Fibroblast of gingiva (primary cell): ENCODE measurements at places on chromosomes 2 and 18.
A peak's percentile ranks its signal among the peaks of the same experiment; 100 is the strongest.

DNA sequence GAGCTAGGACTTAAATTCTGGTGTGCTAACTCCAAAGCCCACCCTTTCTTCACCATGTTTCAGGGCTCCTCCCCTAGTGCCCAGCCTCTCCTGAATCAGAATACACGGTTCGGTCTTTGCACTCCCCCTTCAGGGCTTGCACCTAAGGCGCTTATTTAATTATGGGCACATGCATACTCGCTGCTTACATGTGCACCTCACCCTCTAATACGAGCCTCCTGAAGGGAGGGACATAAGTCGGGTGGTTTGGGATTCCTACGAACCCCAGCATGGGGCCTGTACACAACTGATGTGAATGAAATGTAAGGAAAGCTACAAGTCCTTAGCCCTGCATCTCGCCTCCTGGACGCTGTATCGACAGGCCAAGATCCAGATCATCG is 435 bp downstream of the IFT172 start:
- DNase-seq: no peak

DNA sequence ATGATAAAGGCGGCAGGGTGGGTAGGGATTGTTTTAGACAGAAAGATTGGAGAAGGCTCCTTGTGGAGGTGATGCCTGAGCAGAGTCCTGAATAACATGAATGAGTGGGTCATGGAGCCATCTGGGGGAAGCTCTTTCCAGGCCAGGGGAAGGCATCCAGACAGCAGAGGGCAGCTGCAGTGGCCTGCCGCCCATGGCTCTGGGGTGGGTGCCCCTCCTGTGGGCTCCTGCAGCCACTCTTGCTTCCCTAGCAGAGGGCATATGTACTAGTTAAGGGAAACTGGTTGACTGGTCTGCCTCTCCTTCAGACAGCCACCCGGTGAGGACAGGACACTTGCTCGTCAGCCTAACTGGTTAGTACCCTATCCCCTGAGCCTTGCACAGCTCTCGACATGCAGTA is 46.5 kb upstream of the SLC1A4 start:
- DNase-seq: no peak

DNA sequence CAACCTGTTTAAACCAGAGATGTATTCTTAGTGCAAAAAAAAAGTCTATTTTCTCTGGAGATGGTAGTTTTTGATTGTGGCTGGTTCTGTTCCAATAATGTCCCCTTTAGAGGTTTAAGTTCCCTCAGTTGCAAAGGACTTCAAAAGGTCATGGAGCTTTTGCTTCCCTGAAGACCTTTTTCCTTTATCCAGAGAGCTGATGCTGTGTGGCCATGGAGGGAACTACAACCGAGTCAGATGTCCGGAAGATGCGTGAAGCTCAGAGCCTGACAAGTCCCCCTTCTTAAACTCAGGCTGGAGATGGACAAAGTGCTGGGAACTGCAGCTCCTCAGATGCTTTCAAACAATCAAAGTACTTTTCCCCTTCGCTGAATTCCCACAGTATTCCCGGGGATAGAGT is 176.1 kb downstream of the TMEM18 start:
- no peak for DNase-seq

DNA sequence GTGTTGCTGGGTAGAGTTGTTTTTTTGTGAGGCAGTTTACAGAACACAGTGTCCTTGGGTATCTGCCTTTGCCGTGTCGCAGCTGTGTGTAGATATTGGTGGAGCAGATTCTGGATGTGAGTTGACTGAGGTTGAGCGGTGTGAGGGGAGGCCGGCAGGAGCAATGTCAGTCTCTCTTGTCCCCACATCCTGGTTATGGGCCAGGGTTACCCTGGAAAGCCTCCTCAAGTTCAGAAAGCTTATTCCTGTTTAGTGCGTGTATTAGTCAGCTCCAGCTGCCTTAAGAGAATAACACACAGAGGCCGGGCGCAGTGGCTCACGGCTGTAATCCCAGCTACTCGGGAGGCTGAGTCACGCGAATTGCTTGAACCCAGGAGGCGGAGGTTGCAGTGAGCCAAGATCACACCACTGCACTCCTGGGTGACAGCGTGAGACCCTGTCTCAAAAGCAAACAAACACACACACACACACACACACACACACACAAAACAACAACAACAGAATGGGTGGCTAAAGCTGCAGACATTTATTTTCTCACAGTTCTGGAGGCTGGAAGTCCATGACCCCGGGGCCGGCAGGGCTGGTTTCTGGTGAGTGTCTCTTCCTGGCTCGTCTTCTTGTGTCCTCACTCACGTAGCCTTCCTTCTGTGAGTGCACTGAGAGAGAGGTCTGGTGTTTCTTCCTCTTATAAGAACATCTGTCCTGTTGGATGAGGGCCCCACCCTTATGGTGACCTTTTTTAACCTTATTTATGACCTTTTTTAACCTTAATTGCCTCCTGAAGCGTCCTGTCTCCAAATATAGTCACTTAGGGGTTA is 5.1 kb downstream of the NCK2 start:
- DNase-seq: no peak

- DNase-seq: no peak
Observed at GRCh38 chr18:46721331-46721730, 35.5 kb downstream of the ST8SIA5 start.

GRCh38 chr2:36172824-36173223 is 182.8 kb upstream of the CRIM1 start:
- no peak for DNase-seq

GRCh38 chr2:29295845-29296244 is 180.6 kb downstream of the CLIP4 start:
- no peak for DNase-seq

DNA sequence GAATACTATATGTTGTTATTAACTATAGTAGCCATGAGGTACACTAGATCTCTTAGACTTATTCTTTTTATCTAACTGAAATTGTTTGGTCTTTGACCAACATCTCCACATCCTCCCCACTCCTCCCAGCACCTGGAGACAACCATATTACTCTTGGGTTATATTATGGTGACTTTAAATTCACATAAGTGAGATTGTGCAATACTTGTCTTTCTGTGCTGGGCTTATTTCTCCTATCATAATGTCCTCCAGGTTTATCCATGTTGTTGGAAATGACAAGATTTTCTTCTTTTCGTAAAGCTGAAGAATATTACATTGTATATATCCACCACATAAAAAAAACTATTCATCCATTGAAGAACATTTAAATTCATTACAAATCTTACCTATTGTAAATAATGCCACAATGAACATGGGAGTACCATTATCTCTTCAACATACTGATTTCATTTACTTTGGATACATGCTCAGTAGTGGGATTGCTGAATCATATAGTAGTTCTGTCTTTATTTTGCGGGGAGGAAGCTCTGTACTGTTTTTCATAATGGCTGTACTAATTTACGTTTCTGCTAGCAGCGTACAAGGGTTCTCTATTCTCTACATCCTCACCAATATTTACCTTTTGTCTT is 159.2 kb upstream of the SCN7A start:
- DNase-seq: no peak

DNA sequence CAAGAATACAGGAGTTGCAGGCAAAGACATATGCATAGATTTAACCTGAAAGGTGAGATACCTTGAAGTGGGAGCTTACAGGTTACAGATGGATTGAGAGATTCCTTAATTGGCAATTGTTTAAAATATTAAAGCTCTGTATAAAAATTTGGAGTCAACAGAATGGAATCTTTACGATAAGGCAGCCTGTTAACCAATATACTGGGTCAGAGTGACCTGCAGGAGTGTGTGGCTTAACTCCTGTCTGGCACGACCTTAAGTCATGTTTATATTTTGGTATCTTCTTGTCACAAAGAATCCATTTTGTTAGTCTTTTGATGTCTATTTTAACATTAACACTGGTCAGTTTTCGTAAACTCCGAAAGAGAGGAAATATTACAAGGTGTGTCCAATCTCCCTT is 1058.2 kb upstream of the CRIM1 start:
- no peak for DNase-seq

- no peak for DNase-seq
Observed at GRCh38 chr18:50970006-50970405, 2.2 kb downstream of the ELAC1 start.

GRCh38 chr2:130846686-130847375 is 10.1 kb downstream of the ARHGEF4 start:
- DNase-seq: no peak

DNA sequence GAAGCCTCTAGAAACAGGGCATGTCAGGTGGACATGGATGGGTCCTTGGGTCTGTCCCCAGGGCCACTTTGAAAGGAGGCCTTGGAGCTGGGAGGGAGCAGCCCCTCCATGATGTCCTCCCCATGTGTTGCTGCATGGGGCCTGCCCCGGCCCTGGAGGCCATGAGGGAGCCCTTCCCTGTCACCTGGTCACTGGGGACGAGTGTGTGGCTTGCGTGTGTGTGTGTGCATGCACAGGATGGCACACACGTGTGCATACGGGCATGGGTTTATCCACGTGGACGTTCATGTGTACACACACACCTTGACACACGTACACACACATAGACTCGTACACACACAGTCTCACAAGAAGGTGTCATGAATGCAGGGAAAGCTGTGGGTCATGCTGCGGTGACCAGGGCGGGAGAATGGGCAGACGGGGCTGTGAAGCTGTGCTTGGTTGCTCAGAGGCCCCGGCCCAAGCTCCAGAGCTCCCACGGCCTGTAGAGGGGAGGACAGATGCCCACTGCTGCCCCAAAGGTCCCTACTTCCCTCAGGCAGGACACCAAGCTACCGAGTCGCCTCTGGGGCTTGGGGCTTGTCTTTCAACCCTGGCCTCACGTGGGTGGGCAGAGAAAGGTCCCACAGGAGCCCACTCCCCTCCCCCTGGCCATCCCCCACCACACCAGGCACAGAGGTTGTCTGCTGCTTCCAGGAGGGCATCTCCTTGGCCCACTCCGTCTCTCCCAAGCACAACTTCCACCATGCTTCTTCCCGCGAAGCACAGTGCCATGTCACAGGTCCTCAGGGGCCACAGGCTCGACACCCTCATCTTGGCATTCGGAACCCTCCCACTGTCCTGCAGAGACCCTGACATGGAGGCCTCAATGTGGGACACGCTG is 42.3 kb upstream of the GPC1 start:
- no peak for DNase-seq

DNA sequence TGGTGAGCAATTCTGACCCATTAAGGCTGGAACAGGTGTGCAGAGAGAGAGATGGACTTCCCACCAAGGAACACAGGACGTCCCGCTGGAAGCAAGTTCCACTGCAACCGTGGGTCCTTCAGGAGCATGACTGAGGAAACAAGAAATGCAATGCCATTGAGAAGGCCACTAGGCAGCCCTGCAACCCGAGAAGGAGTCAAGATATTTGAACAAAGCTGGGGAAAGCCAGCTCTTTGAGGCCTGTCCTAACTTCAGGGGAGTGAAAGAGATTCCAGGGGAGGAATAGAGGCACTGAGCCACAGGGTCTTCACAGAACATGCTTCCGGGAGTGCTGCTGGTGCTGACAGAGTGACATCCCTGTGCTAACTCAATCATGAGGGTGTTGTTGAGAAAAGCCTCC is 153.8 kb upstream of the ZNF236 start:
- DNase-seq: no peak

DNA sequence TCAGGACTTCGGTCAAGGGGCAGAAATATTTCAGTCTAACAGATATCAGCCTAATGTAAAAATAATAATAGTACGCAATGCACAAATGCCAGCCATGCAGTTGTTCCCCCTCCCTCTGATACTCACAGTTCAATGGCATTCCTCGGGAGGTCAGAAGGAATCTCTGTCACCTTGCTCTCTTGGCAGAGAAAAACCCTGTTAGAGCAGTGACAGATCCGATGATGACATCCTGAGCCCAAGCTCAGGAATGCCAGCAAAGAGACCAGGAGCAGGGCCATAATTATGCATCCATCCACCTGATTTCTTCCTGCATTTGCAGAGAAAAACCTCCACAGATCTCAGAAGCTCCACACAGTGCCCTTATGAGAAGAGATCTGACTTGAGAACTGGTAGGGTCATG is at the start of gene FSHR:
Gene FSHR, minus strand, starts transcription at position 376 of the 400 bp plus-strand sequence. Its CDS starts 98 bp downstream, at position 278.
- no peak for DNase-seq

- no peak for DNase-seq
Observed at GRCh38 chr2:10382354-10383061, 65.6 kb downstream of the ODC1 start.

GRCh38 chr2:113309655-113310387 is 31.1 kb upstream of the PAX8 start:
- no peak for DNase-seq

DNA sequence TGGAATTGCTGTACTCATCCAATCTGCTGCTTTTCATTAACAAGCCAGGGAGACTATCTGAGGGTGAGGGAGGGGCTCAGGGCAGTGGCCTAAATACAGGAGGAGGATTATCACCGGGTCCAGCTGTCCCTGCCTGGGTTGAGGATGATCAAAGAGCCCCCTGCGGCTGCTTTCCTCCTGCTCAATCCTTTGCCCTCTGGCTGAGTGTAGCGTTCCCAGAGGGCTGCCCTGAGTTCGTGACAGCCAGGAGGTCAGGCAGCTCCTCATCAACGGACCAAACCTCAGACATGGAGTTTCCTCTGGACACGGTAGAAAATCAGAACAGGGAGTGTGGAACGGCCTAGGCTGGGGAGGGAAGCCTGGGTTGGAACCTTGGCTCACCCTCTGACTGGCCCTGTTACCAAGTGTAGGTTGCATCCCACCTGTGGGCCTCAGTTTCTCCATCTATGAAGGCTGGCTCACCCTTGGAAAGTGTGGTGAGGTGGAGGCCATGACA is 23.5 kb downstream of the CIB4 start:
- DNase-seq: no peak

GRCh38 chr2:238141541-238142318 is 3.3 kb downstream of the KLHL30 start:
- DNase-seq: no peak

DNA sequence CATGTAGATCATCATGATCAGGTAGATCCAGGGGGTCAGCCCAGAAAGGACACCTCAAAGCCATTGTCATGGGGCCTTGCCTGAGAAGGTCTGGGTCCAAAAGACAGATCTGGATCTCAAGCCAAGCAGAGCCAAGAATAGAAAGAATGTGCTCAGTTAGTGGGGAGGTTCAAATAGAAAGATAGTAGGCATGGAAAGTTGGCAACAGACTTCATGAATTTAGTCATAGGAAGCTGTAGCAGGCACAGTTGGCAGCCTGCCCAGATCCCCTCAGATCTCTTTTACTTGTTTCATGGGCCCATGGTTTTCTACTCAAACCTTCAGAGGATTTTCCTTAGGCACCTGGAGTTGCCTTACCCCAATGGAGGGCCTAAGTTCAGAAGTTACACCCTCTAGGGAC is 767.0 kb downstream of the SLC4A3 start:
- DNase-seq: peak; percentile 21

GRCh38 chr2:239610457-239611221 is 209.8 kb upstream of the HDAC4 start:
- no peak for DNase-seq

- no peak for DNase-seq
Observed at GRCh38 chr2:134657650-134658250, 61.0 kb downstream of the TMEM163 start.

GRCh38 chr18:1252534-1252933 is 347.9 kb downstream of the ADCYAP1 start:
- DNase-seq: no peak
